IPS DF 6.9 (cell line): ENCODE measurements at places on chromosomes 16 and 17.

DNA sequence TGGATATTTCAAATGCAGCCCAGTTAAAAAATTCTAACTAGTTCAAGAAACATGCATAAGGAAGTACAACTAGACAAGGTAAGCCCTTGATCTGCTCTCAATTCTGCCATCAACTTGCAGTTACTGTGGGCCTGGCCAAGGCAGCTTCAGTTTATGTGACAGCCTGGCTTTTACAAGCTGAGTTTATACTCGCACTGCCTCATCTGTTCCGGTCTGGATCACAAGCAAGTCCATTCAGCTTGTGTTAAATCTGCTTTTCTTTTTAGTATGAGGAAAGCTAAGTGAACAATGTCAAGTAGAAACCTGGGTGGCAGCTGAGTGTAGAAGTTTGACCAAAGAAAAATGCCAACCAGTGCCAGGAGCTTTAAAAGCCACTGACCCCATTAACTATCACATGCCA lies 76.6 kb upstream of the CORO6 start:
- H3K36me3 ChIP-seq, result no peaks in the 10 kb centered on the region
- no peak for DNase-seq
- no peak overlapping the region for H3K4me3 ChIP-seq

- H3K27me3 ChIP-seq, result no peaks in the 10 kb centered on the region
- no peaks in the 10 kb centered on the region; the same call in 1 of the 2 replicates for H3K4me1 ChIP-seq
- DNase-seq, result no peak
These were observed 89.5 kb upstream of the SOX9 start for GRCh38 chr17:72031219-72031884.

DNA sequence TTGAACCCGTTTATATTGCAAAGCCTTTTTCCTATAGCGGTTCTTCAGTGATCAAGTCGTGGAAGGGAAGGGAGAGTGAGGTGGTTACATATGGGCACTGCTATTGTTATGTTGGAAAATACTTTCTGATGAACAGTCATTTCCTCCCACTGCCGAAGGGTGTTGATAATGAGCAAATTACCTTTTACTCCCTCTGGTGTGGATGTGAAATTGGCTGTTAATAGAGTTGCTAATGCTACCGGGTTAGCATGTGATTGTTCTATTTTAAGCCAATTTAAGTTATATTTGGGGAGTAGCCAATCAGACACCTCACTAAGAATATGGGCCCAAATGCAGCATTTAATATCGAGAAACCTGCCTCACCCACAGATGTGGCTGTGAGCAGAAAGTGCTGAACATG lies 15.6 kb upstream of the PMFBP1 start:
- no peaks in the 10 kb centered on the region for H3K36me3 ChIP-seq
- no peak for DNase-seq
- no peak overlapping the region for H3K4me3 ChIP-seq
- no peaks in the 10 kb centered on the region for H3K27me3 ChIP-seq
- no peaks in the 10 kb centered on the region for H3K4me1 ChIP-seq
- no peak overlapping the region for H3K27ac ChIP-seq

DNA sequence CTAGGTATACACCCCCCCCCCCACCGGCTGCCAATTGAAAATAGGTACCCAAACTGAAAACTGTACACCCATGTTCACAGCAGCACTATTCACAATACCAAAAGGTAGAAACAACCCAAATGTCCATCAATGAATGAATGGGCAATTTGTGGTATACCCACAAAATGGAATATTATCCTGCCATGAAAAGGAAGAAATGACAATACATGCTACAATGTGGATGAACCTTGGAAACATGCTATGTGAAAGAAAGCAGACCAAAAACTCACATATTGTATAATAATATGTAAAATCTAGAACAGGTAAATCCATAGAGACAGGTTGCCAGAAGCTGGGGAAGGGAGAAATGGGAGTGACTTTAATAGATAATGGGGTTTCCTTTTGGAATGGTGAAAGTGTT lies 417.5 kb downstream of the UTP18 start:
- no peaks in the 10 kb centered on the region for H3K36me3 ChIP-seq
- no peaks in the 10 kb centered on the region for H3K27me3 ChIP-seq
- H3K4me3 ChIP-seq, result no peak overlapping the region
- H3K27ac ChIP-seq, result no peak overlapping the region

DNA sequence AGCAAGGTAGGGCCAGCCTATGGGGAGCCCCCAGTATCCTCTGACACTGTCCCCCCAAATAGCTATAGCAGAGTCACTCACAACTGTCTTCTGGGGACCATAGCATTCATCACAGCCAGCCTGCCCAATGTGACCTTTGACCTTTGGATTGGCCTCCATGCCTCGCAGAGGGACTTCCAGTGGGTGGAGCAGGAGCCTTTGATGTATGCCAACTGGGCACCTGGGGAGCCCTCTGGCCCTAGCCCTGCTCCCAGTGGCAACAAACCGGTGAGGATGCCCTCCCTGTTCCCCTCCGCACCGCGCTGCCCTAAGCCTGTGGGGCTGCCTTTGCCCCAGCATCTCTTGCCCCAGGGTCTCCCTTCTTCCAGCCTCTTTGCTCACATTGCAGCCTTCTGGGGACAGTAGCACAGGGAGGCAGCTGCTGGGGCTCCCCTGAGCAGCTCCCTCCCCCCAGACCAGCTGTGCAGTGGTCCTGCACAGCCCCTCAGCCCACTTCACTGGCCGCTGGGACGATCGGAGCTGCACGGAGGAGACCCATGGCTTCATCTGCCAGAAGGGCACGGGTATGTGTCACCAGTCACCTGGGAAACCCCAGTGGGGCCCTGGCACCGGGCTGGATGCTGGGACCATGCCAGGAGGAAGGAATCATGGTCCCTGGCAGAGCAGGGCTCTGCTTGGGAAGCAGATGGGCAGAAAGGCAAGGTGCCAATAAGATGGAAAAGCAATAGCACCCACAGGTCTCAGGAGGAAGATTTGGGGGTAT lies 61.1 kb downstream of the MRC2 start:
- H3K4me1 ChIP-seq, result no peaks in the 10 kb centered on the region
- H3K27me3 ChIP-seq, result no peaks in the 10 kb centered on the region
- DNase-seq, result no peak
- H3K27ac ChIP-seq, result no peak overlapping the region
- H3K4me3 ChIP-seq, result no peak overlapping the region

GRCh38 chr16:73074382-73074781 lies 26.5 kb upstream of the ZFHX3 start:
- H3K27me3 ChIP-seq, result peaks cover 8% of the 10 kb centered on the region; the same call in 1 of the 2 replicates
- DNase-seq, result no peak
- H3K36me3 ChIP-seq, result no peaks in the 10 kb centered on the region
- H3K27ac ChIP-seq, result no peak overlapping the region
- no peak overlapping the region for H3K4me3 ChIP-seq

DNA sequence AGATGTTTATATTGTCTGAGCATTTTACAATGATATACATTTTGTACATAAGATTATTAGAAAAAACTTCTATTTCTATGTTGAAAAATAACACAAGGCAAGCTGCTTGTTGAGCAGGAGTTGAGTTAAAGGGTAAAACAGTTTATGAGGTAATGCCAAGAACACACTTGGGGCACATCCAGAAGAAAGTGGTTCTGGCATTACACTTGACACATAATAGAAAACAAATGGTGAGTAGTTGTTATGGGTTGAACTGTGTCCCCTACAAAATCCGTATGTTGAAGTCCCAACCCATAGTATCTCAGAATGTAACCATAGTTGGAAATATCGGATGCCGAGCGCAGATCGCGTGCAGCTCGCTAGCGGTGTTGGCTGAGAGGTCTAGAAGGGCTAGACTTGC lies 354.3 kb upstream of the GOT2 start:
- no peaks in the 10 kb centered on the region for H3K4me1 ChIP-seq
- no peak overlapping the region for H3K27ac ChIP-seq
- no peak overlapping the region for H3K4me3 ChIP-seq
- no peak for DNase-seq

GRCh38 chr16:86794216-86794864 lies 216.0 kb downstream of the FOXL1 start:
- H3K36me3 ChIP-seq, result no peaks in the 10 kb centered on the region
- H3K4me1 ChIP-seq, result 0 out of 2 replicates have a peak, but pooled peaks cover 3% of the 10 kb centered on the region
- no peak overlapping the region for H3K4me3 ChIP-seq
- no peak overlapping the region for H3K27ac ChIP-seq

- H3K4me1 ChIP-seq, result peaks cover 5% of the 10 kb centered on the region
- no peak for DNase-seq
- H3K36me3 ChIP-seq, result no peaks in the 10 kb centered on the region
- no peak overlapping the region for H3K27ac ChIP-seq
These were observed 66.3 kb upstream of the METRNL start for GRCh38 chr17:83012868-83013778.

- H3K4me1 ChIP-seq, result peaks cover 3% of the 10 kb centered on the region
- DNase-seq, result no peak
- H3K4me3 ChIP-seq, result no peak overlapping the region
- no peaks in the 10 kb centered on the region for H3K27me3 ChIP-seq
- H3K36me3 ChIP-seq, result no peaks in the 10 kb centered on the region
These were observed 8.6 kb downstream of the CMIP start for GRCh38 chr16:81453091-81453728.

GRCh38 chr16:81815429-81815766 lies 36.3 kb downstream of the PLCG2 start:
- no peak overlapping the region for H3K27ac ChIP-seq
- DNase-seq, result no peak

- H3K27me3 ChIP-seq, result no peaks in the 10 kb centered on the region
- no peaks in the 10 kb centered on the region for H3K36me3 ChIP-seq
These were observed 34.8 kb downstream of the C17orf67 start for GRCh38 chr17:56798916-56799315.

DNA sequence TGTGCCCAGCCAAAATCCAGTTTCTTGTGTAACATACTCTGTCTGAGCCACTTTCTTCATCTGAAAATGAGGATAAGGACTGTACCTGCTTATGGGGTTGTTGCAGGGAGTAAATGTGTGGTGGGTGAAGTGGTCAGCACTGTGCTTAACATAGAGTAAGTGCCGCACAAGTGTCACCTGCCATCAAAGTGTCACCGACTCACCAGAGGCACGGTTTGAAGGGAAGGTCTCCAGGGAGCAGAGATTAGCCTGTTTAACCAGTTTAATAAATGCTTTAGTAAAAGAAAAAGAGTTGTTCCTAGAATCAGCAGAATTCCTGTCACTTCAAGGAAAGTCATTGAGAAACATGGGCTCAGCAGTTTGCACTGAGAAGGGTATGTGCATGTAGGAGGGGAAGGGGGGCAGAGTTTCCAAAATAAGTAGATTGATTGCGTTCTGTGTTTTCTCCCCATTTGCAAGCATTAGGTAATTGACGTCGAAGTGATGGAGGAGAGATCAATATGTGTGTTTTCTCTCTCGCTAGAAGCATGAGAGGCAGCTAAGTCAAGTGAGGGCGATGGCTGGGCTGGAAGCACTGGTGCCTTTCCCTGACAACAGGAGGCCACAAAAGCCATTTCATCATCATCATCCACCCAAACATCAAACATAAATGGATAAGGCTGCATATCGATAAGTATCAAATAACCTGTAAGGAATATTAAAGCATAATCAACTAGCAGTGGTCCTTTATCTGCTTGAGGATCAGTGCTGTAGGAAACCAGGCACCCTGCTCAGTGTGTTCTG lies 19.1 kb downstream of the FAM20A start:
- no peaks in the 10 kb centered on the region for H3K36me3 ChIP-seq
- H3K4me3 ChIP-seq, result no peak overlapping the region
- H3K4me1 ChIP-seq, result peaks cover 2% of the 10 kb centered on the region; the same call in 1 of the 2 replicates
- H3K27ac ChIP-seq, result no peak overlapping the region

GRCh38 chr16:84484579-84485254 lies 19.7 kb downstream of the MEAK7 start:
- peak; percentile 39 for DNase-seq
- no peaks in the 10 kb centered on the region for H3K27me3 ChIP-seq
- no peaks in the 10 kb centered on the region for H3K4me1 ChIP-seq
- H3K4me3 ChIP-seq, result no peak overlapping the region
- no peaks in the 10 kb centered on the region for H3K36me3 ChIP-seq
